Activated T-helper 2 cell treated with anti-CD3 and anti-CD28 coated beads, Interferon-gamma antibody, Interleukin-2, Interleukin-4, amounts not matched to agents 10 μg/mL and 5 μg/mL and 100 μg/mL, durations not matched to agents 14 hours and 24 hours and 36 hours (primary cell): ENCODE measurements at places on chromosomes 5 and 9. TPM values are rescaled to one million over a fixed set of nuclear protein-coding genes. Genes with fewer than 3 reads are reported as not detected.

DNA sequence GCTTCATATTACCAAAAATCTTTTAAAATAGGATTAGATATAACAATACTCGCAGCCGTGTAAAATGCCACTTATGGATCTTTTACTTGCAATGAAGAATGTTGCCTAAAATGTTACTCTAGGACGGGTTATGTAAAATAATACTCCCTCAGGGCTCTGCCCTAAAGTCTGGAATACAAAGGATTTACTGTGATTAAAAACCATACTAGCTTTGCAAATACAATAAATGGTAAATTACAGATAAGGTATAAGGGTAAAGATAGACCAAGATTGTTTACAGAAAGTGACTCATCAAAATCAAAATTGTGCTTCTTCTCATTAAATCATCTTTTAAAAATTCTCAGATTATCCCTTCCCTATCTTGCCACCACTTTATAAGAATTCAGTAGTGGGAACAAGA lies 163.6 kb downstream of the MEF2C start:
- no peak overlapping the region for H3K4me3 ChIP-seq
- peaks cover 6% of the 10 kb centered on the region for H3K27me3 ChIP-seq
- H3K4me1 ChIP-seq, result no peaks in the 10 kb centered on the region
- H3K27ac ChIP-seq, result no peak overlapping the region
- DNase-seq, result no peak

GRCh38 chr9:131098391-131099101 lies 2.2 kb downstream of the AIF1L start:
- no peak overlapping the region for H3K27ac ChIP-seq
- DNase-seq, result no peak
- peaks cover 3% of the 10 kb centered on the region for H3K4me1 ChIP-seq
- H3K27me3 ChIP-seq, result peaks cover 36% of the 10 kb centered on the region
- H3K4me3 ChIP-seq, result no peak overlapping the region

GRCh38 chr9:10686943-10687342 lies 74.1 kb upstream of the PTPRD start:
- H3K4me3 ChIP-seq, result no peak overlapping the region
- H3K27ac ChIP-seq, result no peak overlapping the region

Gene ARHGEF37
- total RNA-seq, result 1.1 and 1.6 TPM in 2 replicates

Gene ECSCR
- 1.0 and 1.7 TPM in 2 replicates for total RNA-seq

- peak overlapping the region; percentile 66 for H3K4me3 ChIP-seq
- H3K27me3 ChIP-seq, result peaks cover 45% of the 10 kb centered on the region
- H3K27ac ChIP-seq, result no peak overlapping the region
- peaks cover 2% of the 10 kb centered on the region for H3K4me1 ChIP-seq
- DNase-seq, result no peak
- H3K36me3 ChIP-seq, result no peaks in the 10 kb centered on the region
These were observed 70.6 kb downstream of the C9orf50 start for GRCh38 chr9:129550199-129550839.

Gene EIF4E1B
- total RNA-seq, result not detected in 2 replicates

- no peak overlapping the region for H3K4me3 ChIP-seq
- no peak overlapping the region for H3K27ac ChIP-seq
- peaks cover 60% of the 10 kb centered on the region for H3K27me3 ChIP-seq
- H3K4me1 ChIP-seq, result peaks cover 3% of the 10 kb centered on the region
- H3K36me3 ChIP-seq, result no peaks in the 10 kb centered on the region
- DNase-seq, result no peak
These were observed 34.2 kb downstream of the LHX2 start for GRCh38 chr9:124045830-124046177.

DNA sequence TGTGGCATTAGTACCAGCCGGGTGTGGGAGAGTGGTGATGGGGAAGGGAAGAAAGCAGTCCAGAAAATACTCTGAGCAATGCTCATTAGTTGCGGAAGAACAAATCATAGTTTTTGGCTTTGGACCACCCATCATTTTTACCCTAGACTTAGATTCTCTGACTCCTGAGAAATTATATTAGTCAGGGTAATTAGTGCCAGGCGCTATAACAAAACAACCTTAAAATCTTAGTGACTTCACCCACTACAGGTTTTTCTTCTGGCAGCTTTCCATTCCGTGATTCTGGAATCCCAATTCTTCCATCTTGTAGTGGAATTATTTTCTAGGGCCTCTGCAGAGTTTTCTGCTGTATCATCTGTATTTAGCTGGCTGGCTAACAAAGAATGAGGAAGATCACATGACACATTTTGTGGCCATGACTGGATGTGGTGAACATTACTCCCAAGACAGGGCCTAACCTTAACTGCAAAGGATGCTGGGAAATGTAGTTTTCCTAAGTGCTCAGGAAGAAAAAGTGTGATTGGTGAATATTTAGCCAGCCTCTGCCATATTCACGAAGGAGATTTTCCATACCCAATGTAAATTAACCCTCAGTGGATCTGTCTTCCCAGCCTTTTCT lies 373.0 kb upstream of the MEF2C start:
- no peak overlapping the region for H3K4me3 ChIP-seq
- H3K4me1 ChIP-seq, result no peaks in the 10 kb centered on the region
- no peak overlapping the region for H3K27ac ChIP-seq
- H3K27me3 ChIP-seq, result peaks cover 2% of the 10 kb centered on the region
- H3K36me3 ChIP-seq, result no peaks in the 10 kb centered on the region

GRCh38 chr9:105662184-105663104 lies at the start of gene TAL2:
Gene TAL2 (plus strand): TSS chr9:105662457. CDS start chr9:105662497, 40 bp downstream.
- H3K27me3 ChIP-seq, result peaks cover 14% of the 10 kb centered on the region
- no peaks in the 10 kb centered on the region for H3K4me1 ChIP-seq
- H3K36me3 ChIP-seq, result no peaks in the 10 kb centered on the region

DNA sequence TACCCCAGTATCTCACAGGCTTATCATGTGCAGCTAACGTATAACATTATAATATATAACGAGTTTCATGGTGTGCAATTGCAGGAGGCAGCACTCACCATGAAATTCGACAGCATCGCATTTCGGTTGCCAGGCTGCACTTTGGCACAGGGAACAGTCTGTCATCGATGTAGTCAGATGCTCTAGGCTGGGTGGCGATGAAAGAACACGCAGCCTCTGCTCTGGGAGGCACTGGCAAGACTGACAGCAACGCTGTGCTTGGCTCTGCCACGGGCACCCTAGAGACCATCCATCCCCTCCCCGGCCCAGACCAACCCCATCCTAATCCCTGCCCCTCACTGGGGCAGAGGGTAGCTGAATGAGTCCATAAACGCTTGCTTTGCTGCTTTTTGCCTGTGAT lies 290.8 kb downstream of the MED10 start:
- no peaks in the 10 kb centered on the region for H3K36me3 ChIP-seq
- H3K27me3 ChIP-seq, result no peaks in the 10 kb centered on the region
- H3K27ac ChIP-seq, result no peak overlapping the region
- H3K4me1 ChIP-seq, result no peaks in the 10 kb centered on the region
- DNase-seq, result no peak
- no peak overlapping the region for H3K4me3 ChIP-seq

Gene GALNT10
- total RNA-seq, result 31.7 and 35.5 TPM in 2 replicates

Gene MYMK
- total RNA-seq, result not detected in 2 replicates

Gene FCN2
- not detected in 2 replicates for total RNA-seq

DNA sequence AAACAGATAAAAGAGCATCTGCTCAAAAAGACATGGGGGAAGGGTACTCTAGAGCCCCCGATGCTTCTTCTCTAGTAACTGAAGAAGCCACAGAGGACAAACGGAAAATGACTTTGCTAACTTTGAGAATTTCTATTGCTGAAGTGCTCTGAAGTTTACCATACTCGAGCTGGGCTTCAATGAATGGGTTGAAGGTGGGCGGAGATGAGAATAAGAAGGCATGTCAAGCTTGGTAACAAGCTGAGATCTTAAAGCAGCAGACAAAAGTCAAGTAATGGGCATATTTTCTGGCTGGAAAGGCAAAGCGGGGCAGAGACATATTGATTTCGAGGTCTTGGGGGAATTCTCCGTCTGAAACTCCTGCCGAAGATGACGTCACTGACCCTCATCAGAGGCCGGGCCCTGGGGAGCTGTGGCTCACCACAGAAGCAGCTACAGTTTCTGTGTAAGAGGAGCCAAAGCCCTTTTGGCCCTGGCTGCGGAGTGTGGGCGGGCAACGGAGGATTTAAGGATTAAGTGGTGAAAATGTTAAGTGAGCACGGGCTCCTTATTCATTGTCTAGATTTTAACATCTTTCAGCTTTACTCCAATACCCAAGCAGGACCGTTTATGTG lies 115.8 kb upstream of the SLIT3 start:
- no peak for DNase-seq
- no peaks in the 10 kb centered on the region for H3K27me3 ChIP-seq
- no peak overlapping the region for H3K4me3 ChIP-seq
- H3K4me1 ChIP-seq, result no peaks in the 10 kb centered on the region
- H3K27ac ChIP-seq, result no peak overlapping the region
- H3K36me3 ChIP-seq, result no peaks in the 10 kb centered on the region

Gene IFNA13
- total RNA-seq, result not detected in 2 replicates

DNA sequence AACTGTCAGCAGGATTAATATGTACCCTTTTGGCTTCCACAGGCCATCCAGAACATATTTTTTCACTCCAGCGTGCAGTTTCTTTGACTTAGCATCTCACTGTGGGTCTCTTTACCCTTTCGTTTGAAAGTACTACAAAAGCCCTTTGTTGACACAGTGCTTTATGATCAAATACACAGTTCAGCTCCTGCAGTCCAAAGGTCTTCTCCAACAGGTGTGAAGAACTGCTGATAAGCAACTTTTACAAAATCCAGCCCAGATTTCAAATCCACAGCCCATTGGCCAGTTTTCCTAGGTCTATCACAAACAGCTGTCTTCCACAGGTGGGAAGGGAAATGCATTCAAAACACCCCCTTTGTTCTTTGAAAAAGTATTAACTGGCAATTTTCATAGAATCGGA lies 54.8 kb downstream of the MYO10 start:
- H3K27me3 ChIP-seq, result no peaks in the 10 kb centered on the region
- H3K4me3 ChIP-seq, result no peak overlapping the region
- H3K36me3 ChIP-seq, result no peaks in the 10 kb centered on the region
- H3K4me1 ChIP-seq, result no peaks in the 10 kb centered on the region
- no peak overlapping the region for H3K27ac ChIP-seq

DNA sequence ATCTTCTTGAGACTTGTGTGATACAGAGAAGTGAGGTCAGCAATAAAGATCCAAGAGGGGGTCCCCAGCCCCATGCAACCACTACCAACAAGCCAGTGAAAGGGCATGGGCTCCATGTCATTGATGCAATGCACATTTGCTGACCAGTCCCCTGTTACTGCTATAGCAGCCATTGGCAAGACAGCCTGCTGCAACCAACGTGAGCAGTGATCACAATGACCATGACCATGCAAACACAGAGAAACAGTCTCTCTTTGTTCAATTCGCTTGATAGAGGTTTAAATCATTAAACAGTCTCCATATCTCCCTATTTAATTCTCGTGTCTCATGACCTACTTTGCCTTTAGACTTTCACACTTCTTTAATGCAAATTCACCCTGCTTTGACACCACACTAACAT lies 30.0 kb upstream of the FOXB2 start:
- H3K27ac ChIP-seq, result no peak overlapping the region
- DNase-seq, result no peak
- no peak overlapping the region for H3K4me3 ChIP-seq
- no peaks in the 10 kb centered on the region for H3K36me3 ChIP-seq

DNA sequence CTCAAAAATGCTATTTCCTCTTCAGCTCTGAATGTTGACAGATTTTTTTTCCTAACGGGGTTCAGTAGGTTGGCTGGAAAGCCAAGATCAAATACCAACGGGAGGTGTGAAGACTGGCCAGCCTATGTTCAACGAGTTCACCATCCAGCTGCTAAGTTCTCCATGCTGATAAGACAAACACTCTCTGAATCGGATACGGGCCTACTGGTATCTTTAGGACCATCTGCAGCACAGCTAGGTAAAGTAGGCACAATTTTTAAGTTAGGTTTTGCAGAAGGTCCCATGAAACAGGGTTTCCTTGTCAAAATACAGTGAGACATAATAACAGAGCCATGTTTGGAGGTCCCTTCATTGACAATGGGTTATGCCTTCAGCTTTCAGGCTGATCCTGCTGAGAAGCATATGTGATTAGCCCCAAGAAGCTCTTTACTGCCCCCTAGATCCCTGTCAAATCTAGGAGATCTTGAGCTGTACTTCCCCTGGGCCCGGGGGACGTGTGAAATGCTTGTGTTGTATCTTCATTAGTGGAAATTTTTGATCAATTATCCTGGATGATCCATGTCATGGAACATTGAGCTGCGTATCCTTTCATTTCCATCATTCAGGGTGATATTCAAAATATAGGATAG lies 60.6 kb downstream of the PGM5 start:
- no peaks in the 10 kb centered on the region for H3K27me3 ChIP-seq
- H3K36me3 ChIP-seq, result no peaks in the 10 kb centered on the region
- H3K27ac ChIP-seq, result no peak overlapping the region
- no peaks in the 10 kb centered on the region for H3K4me1 ChIP-seq

GRCh38 chr9:86353655-86354010 lies 577 bp downstream of the TUT7 start:
- no peaks in the 10 kb centered on the region for H3K27me3 ChIP-seq
- no peak for DNase-seq
- peaks cover 45% of the 10 kb centered on the region for H3K36me3 ChIP-seq
- H3K27ac ChIP-seq, result peak overlapping the region; percentile 98
- peak overlapping the region; percentile 94 for H3K4me3 ChIP-seq

DNA sequence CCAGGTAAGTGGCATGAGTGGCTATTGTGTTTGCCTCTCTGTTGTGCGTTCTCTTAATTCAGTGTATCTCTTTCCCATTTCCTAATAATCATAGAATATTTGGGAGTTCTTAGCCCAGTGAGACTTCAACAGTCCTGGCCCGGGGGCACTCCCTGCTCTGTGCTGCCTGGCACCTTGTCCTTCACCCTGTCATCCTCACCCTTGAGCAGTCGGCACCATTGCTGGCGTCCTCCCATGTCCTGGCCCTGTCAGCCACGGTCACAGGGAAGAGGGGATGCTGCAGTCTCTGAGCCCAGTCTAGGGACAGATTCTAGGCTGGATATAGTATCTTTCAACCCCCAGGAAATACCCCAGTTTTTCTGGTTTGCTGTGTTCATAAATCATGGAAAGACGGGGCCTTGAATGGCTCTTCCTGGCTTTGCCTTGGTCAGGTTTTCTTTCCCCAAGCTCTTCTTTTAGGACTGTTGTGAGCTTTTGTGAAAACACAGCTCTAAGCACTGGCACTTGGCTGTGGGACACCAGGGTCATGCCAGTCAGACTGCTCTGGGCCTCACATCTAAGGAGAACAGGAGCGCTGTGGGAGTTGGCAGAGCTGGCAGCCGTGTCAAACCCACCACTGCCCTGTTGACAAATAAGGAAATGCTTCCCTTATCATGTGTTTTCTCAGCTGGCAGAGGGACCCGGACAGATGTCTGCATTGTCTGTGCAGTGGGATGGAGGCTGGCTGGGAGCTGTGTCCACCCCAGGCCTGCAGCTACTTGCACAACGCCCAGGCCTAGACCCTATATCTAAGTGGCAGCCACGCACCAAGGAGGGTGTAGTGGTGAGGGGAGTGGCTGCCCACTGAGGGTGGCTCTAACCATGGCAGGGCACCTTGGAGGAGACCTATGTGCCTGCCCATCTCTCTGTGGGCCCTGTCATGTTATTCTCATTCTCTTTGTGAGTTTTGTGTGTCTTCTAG lies 378.6 kb downstream of the ICE1 start:
- no peak for DNase-seq
- no peak overlapping the region for H3K27ac ChIP-seq
- H3K4me3 ChIP-seq, result no peak overlapping the region
- H3K36me3 ChIP-seq, result no peaks in the 10 kb centered on the region
- H3K4me1 ChIP-seq, result no peaks in the 10 kb centered on the region

GRCh38 chr9:18067548-18068120 lies 406.3 kb upstream of the ADAMTSL1 start:
- H3K27me3 ChIP-seq, result no peaks in the 10 kb centered on the region
- H3K4me1 ChIP-seq, result no peaks in the 10 kb centered on the region
- H3K4me3 ChIP-seq, result no peak overlapping the region
- no peak overlapping the region for H3K27ac ChIP-seq
- no peaks in the 10 kb centered on the region for H3K36me3 ChIP-seq
